ENCODE measurements at places on chromosomes 13 and 19.

DNA sequence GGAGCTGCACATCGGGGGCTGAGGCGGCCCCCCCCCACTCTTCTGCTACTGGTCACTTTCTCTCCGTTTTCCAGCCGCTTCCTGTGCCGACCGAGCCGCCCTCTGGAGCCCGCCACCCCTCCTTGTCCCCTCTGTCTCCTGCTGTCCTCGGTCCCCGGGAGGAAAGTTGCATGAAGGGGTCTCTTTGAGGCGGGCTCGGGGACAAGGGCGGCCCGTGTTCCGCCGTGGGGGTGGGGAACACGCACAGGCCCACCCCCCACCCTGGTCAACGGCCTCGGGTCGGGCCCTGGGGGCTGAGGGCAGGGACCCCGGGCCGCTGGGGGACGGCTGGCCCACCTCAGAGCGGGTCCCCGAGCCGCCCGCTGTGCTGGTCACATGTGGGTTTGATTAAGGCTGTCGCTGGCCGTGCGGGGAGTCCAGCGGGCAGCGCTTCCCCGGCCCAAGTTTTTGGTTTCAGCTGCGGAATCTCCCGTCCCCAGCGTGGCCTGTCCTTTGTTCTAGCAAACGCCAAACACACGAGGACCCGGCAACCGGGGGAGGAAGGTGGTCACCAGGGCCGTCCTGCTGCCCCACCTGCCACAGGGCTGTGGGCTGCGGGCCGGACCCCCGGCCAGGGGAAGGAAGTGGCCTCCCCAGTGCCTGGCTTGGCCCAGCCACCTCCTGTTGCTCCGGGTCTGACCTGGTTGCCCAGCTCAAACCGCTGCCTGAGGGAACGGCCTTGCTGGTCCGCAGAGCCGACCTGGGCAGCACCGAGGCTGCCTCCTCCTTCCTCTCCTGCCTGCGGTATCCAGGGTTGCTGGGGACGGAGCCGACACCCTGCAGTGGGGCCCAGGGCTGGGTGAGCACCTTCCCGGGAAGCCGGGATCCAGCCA lies 1.9 kb downstream of the EFNA2 start:
- no peak for DNase-seq

DNA sequence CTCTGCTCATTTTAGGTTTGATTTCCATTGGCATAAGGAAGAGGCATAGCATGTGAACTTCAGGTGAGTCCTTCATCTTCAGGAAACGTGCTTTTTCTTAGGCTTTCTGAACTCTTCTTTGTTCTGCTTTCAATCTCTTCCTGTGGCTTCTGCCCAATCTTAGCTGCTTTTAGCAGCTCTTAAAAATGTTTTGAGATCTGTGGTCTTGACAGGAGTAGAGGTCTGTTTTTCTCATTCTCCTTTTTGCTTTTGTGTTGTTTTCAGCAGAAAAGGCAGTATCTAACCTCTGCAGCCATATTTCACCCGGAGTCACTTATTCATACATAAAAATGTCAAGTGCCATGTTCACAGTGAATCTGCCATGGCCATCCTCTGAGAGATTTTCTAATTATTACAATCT lies 120.3 kb downstream of the LIG4 start:
- DNase-seq = no peak

- no peak for DNase-seq
These were observed 1.4 kb downstream of the PTH2 start for GRCh38 chr19:49421878-49422202.

DNA sequence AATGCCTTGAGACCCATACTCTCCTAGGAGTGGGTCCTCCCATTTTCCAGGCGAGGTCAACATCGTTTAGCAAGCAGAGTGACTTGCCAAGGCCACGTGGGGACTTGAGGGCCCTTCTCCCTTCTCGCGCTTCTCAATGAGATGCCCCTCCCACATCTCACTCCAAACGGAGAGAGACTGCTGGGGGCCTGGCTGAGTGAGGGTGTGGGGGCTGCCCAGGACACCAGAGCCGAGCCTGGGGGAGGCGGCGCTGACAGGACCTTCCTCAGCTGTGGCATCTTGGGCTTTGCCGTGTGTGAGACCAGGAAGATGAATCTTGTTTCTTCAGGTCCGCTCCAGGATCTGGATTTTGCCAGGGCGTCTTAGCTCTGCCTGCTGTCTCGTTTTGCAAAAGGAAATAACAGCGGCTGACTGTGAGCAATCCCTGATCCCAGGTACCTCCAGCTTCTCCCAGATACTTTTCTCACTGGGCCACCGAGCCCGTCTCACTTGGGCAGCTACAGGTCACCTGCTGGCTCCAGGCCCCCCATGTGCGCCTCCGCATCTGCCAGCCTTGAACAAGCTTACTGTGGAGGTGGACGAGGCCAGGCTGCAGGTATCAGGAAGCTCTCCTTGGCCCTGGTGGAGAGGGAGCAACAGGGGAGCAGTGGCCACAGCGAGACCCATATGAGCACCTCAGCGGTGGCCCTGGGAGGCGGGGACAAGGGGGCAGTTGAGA lies 6.0 kb downstream of the COX6B2 start:
- no peak for DNase-seq

GRCh38 chr13:111153977-111154332 lies 38.8 kb downstream of the ARHGEF7 start:
- peak; percentile 65 for DNase-seq

DNA sequence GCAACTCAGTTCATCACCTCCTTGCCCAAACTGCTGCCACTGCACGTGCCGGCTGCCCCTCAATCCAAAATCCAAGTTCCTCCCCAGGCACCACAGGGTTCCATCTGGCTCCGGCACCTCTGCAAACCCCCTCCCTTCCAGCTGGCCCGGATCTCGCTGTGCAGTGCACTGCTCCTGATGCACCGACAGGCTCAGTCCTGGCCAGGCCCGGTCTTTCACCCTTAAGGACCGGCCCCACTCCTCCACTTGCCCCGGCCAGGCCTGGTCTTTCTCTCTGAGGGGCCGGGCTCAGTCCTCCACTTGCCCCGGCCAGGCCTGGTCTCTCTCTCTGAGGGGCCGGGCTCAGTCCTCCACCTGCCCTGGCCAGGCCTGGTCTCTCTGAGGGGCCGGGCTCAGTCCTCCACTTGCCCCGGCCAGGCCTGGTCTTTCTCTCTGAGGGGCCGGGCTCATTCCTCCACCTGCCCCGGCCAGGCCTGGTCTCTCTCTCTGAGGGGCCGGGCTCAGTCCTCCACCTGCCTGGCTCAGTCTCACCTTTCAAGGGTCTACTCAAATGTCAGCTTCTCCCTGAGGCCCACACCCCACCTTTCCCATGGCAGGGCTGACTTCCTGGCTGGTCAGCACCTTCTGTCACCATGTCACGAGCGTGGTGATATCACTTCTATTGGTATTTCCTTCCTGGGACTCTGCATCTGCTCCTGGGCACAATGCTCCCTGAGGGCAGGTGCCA lies 6.9 kb downstream of the ZNF787 start:
- DNase-seq = no peak

DNA sequence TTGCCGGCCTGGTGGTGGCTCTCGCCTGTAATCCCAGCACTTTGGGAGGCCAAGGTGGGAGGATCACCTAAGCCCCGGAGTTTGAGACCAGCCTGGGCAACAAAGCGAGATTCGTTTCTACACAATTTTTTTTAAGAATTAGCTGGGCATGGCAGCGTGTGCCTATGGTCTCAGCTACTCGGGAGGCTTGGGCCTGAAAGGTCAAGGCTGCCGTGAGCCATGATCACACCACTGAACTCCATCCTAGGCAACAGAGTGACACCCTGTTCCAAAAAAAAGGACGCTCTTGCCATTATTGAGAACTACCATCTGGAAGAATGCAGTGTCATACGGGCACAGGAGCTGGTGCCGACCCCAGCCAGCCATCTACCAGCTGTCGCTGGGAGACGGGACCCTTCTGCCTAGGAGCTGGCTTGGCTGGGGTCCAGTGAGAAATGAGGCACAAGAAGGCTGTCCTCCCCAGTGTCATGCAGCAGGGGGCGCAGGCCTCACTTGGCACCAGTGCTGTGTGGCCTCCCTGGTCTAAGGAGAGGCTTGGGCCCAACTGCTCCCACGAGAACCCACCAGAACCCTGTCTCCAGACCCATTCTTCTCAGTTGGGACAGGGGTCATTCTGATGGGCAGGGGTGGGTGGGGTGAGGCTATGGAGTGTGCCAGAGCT lies 12.2 kb upstream of the RELB start:
- no peak for DNase-seq

DNA sequence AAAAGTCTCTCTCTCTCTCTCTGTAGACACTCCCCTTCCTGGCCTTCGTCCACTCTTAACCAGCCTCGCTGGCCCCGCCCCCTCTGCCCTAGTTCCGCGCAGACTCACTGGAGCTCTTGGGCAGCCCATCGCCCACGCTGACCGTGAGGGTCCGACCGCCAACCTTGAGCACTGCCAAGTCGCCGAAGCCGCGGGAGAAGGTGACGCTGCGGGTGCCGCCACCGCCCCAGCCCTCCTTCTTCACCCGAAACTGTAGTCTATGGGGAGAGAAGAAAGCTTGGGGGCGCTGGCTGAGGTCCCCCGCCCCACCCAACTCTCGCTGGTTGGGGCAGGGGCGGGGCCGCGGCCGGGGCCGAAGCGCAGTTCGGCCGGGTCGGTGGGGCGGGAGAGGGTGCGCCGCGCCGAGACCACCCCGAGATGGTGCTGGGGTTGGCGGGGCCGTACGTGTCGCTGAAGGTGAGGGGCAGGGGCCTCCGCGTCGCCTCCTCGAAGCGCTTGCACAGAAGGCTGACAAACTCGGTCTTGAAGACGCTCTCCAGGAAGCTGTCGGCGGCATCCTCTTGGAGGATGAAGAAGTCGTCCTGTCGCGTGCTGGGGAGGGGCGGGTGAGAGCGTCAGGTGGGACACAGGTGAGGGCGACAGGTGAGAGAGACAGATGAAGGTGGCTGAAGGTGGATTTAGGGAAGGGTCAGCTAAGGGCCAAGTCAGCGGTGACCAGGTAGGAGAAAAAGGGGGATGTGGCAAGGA lies 12.6 kb upstream of the ZNF414 start:
- peak; percentile 94 for DNase-seq

DNA sequence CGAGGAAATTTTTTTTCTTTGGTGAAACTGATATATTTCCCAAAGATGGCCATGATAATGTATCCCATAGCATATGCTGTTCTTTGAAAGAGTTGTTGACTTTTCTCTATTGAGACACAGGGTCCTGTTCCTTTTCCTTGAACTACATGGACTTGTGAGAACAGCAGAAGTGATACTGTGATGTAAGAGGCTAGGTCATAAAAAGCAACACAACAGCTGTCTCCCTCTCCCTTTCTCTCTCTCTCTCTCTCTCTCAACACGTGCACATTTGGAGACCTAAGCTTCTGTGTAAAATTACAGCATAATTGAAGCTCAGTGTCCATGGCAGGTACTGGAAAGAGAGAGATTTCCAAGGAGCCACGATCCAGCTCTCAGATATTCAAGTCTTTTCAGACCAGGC lies 1712.4 kb downstream of the EFNB2 start:
- no peak for DNase-seq

- no peak for DNase-seq
These were observed 620.6 kb downstream of the GPC6 start for GRCh38 chr13:93847162-93847561.

DNA sequence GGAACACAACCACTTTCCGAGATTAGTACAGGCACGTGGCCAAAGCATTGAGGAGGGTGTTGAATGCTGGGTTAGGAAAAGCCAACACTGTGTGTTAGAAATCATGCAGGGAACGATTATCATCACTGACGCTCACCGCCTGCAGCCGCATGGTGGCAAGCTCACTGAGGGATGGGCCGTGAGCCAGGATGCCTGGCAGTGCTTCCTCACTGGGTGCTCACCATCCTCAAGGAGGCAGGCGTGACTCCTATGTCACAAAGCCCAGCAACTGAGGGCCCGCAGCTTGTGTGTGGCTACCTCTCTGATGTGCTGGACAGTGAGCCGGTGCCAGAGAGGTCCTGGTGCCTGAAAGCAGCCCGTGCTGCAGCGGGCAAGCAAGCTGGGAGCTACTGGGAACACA lies 30.4 kb upstream of the TIMM44 start:
- DNase-seq = no peak

GRCh38 chr19:52507266-52507665 lies 20.2 kb upstream of the ZNF808 start:
- DNase-seq = no peak

DNA sequence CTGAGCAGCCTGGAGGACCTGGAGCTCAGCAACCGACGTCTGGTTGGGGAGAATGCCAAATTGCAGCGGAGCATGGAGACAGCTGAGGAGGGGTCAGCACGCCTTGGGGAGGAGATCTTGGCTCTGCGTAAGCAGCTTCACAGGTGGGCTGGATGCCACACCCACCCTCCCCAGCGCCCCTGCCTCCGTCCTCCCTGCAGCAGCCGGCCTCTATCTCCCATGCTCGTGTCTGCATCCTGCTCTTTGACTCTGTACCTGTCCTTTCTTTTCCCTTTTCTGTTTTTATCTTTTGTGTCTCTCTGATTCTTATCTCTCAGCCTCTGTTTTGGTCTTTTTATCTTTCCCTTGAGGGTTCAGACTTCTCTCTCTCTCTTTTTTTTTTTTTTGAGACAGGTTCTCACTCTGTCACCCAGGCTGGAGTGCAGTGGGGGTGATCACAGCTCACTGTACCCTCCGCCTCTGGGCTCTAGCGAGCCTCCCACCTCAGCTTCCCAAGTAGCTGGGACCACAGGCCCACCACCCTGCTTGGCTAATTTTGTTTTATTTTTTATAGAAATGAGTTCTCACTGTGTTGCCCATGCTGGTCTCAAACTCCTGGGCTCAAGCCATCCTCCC lies 10.1 kb downstream of the KASH5 start:
- no peak for DNase-seq

GRCh38 chr19:15869109-15869555 lies 28.7 kb downstream of the CYP4F2 start:
- no peak for DNase-seq

- no peak for DNase-seq
These were observed 17.1 kb upstream of the FXYD3 start for GRCh38 chr19:35098413-35099049.

GRCh38 chr13:42075517-42075916 lies 27.1 kb downstream of the DGKH start:
- DNase-seq = no peak

DNA sequence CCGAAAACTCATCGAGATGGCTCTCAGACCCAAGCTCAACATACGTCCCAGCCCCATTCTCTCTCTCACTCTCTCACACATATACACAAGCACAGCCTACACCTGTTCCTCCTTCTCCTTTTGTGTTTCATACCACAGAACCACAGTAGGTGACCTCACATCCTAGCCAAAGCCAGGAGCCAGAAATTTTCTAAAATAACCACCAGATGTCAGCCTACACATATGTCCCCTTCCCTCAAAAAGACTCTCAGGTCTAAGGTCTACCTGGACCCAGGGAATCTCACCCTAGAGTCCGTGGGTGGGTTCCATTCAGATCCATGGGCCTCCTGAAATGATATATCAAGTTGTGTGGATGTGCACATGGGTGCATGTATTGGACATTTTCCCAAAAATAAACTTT lies 104.2 kb upstream of the IPO5 start:
- DNase-seq = no peak
